ENCODE measurements at places on chromosomes 3 and 15.
A peak's percentile ranks its signal among the peaks of the same experiment; 100 is the strongest.

DNA sequence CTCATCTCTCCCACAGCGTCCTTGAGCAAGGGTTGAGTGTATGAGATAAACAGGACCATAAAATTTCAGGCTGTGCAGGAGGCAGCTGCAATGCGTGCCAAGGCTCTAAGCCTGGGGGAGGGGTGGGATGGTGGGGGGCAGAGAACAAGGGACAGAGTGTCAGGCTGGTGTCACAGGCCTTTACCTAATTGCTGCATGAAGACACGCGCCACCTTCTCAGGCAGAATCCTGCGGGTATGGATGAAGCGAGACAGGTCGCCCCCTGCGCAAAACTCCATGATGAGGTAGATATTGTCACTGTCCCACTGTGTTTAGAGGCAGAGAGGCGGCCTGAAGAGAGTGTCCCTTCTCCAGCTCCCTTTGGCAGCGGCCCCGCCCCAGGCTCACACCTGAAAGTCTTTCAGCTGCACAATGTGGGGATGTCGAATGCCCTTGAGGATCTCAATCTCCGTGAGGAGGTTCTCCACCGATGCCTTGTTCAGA lies 1.0 kb downstream of the ULK3 start:
- DNase-seq = no peak

DNA sequence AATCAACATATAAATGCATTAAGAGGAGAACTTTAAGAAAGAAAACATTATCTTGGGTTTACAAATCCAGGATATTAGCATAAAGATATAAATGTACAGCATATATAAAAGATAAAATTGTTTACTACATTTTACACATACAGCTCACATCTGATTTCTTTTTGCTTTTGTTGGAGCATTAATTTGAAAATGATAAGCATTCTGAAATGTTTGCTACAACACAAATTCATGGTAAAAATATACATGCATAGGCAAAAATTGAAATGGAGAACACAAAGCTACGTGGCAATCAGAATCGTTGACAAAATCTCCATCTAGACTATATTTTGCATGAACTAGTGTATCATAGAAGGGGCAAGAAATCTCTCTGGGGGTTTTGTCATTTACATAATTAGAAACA lies 159.1 kb downstream of the TIGIT start:
- no peak for DNase-seq

DNA sequence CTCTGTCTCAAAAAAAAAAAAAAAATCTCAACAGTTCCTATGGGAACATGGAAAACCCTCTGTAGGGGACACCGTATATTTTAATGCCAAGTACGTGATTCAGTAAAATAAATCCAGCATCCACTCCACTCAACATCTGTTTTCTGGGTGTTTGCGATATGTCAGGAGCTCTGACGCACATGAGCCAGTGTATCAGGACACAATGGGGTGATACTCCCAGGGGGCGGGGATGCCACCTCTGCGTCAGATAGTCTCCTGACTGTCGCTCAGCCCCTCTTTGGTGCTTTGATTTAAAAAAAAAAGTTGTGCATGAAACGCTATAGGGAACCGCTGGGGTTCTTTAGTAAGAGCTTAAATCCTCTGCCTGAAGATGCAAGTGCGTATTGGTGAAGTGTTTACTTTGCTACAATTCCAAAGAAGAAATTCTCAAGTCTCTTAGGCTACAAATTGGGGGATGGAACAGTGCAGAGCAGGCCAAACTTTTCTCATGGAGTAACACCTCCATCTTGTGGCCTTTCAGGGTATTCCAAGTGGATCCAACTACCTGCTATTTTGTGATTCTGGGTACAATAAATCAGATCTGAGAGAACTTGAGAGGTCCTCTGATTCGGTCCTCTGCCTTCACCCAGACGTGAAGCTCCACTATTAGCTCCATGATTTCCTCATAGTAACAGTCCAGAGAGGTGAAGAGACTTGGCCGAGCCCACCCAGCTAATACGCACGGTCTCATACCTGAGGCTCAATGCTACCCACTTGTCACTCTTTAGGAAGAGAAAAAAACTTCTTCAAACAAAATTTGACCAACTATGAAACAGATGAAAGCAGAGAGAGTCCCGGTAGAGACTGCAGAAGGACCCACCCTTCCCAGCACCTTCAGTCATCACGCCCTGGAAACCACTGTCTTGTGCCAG lies 9.3 kb upstream of the NR2E3 start:
- peak; percentile 81 for DNase-seq

GRCh38 chr3:100158918-100159330 lies 44.6 kb upstream of the FILIP1L start:
- DNase-seq = no peak

DNA sequence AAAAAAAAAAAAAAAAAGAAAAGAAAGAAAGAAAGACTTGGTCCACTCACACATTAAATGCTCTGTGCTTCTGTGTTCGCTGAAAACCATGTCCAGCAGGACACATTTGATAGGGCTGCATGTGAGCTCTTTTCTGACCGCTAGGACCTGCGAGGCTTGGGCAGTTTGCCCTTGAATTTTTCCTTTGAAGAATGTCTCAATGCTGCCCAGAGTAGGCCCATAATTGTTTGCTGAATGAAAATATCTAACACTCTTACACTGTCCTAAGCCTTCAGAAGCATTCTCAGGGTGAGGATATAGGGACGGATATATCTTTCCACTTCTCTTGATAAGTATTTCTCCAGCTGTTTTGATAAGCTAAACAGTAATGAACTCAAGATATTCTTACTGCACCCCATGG lies 6.0 kb downstream of the KIF9 start:
- DNase-seq = no peak

GRCh38 chr3:193640728-193641439 lies 47.9 kb downstream of the OPA1 start:
- peak; percentile 65 for DNase-seq

GRCh38 chr3:144638009-144638408 lies 666.4 kb downstream of the DIPK2A start:
- no peak for DNase-seq

GRCh38 chr3:184593220-184593927 lies 31.8 kb downstream of the EPHB3 start:
- no peak for DNase-seq

DNA sequence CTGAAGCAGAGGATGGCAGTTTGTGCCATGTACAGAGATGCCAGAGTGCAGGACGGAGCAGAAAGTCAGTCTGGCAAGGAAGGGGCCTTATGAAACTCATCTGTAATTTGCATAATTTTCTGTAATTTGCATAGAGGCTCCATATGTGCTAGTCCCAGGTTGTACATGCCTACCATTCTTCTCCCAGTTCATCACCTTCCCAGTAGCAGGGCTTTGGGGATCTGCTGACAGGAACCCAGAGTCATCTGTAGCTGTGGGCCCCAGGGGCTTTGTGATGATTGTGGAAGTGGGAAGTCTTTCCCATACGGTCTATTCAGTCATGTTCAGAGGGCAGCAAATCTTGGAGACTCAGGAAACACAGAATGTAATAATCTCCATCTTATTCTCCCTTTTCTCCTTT lies 42.4 kb upstream of the SIAH2 start:
- DNase-seq = no peak

DNA sequence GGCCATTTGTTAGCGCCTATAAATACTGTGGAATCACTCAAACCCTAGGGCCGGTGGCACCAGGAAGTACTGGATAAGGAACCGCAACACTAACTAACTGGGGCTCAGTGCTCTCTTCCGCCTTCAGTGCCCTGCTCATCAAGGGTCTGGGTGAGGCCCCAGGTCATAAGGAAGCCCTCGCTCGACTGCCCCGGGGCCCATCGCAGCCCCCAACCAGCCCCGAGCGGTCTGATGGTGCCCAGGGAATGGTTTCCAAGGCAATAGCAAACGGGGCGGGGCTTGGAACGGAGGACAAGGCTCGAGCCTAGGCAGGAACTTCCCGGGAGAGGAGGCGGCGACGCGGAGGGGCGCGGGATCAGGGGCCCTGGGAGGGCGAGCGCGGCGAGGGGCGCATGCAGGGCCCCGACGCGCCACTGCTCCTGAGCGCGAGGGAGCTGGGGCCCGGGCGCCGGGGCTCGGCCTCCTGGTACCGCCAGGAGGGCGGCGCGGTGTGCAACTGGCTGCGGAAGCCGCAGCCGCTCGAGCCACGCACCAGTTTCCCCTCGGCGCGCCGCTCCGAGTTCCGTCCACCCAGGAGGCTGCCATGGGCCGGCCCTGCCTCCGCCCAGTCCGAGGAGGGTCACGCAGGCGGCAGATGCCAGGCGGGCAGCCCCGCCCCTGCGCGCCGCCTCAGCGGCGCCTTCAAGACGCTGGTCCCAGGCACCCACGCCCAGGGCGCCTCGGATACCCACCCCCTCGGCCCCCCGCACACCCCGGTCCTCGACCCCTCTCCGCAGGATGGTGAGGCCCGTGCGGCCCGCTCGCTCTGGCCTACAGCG lies at the start of gene TTLL3:
TSS of gene TTLL3 (plus strand) at position 648 of the 818 bp plus-strand sequence. CDS start 400 bp downstream, outside the sequence.
- DNase-seq = peak; percentile 60

- no peak for DNase-seq
Measured at GRCh38 chr15:69939513-69940440, 157.9 kb downstream of the TLE3 start.

DNA sequence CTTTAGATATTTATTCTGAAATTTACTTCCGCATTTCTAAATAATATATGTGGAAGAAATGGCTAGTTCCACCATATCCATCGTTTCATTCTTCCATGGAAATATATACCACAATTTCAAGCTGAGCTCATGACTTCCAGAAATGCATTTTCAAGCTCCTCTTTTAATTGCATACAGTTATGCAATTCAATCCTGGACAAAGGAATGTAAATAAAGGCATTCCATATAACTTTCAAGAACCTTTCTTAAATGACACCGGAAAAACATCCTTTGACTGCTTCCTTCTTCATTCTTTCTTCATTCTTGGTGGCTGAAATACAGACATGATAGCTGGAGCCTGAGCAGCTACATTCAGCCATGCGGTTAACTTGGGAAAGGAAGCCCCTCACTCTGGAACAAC lies 185.2 kb upstream of the GADL1 start:
- peak; percentile 25 for DNase-seq

GRCh38 chr3:139721370-139721769 lies 43.6 kb upstream of the NMNAT3 start:
- no peak for DNase-seq

- no peak for DNase-seq
Measured at GRCh38 chr15:59283717-59284391, 77.2 kb downstream of the LDHAL6B start.

GRCh38 chr3:193946945-193947344 lies 189.0 kb upstream of the HES1 start:
- no peak for DNase-seq

DNA sequence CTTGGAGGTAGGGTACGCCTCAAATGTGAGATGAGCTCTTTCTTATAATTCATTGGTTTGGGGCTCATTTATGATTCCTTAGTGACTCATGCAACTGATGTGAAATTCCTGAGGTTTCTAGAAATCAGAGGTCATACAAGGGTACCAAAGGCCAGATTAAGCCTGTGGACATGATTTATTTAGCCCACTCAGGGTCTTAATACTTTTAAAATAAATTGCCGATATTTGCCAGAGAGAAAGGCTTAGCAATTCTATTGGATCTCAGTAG lies 289.0 kb downstream of the NEK10 start:
- no peak for DNase-seq

- DNase-seq = peak; percentile 65
Measured at GRCh38 chr3:127170814-127171213, 22.1 kb upstream of the PRR23E start.
